ENCODE measurements at places on chromosomes 6 and 20.

GRCh38 chr6:9208966-9209365 lies 773.6 kb upstream of the SLC35B3 start:
- no peak for DNase-seq

DNA sequence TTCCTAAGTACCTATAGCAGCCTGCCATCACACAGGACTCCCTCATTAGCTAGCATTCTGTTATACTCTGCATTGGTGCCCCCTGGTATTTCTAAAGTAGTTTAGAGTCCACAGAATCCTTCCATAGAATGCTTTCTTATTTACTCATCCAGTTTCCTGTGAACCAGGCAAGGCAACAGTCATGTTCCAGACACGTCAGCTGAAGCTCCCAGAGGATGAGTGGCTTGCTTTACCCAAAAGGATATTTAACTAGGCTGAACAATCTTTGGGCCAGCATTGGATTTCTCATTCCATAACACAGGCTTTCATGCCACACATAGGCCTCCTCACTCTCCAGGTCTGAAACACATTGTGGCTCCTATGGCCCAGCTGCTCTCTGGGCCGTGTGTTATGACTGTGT lies 203.8 kb upstream of the MAP3K7 start:
- no peak for DNase-seq

DNA sequence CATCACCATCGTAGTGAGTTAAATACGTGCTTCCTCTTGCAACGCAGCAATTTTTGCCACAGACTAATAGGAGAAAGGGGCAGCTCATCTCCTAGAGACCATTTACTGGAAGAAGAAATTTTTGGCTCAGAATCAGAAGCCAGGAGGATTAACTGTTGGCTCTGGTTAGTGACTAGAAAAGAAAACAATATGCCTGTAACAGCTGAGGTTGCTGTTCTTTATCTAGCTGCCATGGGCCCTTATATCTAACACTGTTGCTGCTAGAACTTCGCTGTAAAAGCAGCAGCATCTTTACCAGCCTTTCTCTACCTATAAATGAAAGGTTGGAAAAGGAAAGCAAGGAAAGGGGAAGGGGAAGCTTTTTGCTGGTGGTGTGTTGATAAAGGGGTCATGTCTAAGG lies 65.9 kb downstream of the FAM135A start:
- no peak for DNase-seq

DNA sequence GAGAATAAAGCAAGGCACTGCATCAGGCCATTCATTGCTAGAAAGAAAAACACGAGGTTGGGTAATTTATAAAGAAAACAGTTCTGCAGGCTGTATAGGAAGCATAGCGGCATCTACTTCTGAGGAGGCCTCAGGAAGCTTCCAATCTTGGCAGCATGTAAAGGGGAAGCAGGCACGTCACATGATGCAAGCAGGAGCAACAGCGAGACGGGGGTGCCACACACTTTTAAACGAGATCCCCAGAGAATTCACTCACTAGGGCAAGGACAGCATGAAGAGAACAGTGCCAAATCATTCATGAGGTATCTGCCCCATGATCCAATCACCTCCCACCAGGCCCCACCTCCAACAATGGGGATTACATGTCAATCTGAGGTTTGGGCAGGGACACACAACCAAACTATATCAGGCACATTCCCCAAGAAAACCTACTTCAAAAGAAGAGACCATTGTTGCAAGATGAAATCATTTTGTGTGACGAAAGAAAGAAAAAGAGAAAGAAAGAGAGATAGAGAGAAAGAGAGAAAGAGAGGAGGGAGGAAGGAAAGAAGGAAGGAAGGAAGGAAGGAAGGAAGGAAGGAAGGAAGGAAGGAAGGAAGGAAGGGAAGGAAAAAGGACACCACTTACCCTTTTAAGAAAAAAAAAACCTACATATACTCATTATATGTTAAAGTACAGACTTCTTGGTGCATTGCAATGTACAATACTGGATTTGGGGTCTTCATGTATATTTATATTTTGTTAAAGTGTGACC lies 95.9 kb upstream of the PLEKHG1 start:
- no peak for DNase-seq

GRCh38 chr6:7390226-7390878 lies 744 bp downstream of the RIOK1 start:
- no peak for DNase-seq

DNA sequence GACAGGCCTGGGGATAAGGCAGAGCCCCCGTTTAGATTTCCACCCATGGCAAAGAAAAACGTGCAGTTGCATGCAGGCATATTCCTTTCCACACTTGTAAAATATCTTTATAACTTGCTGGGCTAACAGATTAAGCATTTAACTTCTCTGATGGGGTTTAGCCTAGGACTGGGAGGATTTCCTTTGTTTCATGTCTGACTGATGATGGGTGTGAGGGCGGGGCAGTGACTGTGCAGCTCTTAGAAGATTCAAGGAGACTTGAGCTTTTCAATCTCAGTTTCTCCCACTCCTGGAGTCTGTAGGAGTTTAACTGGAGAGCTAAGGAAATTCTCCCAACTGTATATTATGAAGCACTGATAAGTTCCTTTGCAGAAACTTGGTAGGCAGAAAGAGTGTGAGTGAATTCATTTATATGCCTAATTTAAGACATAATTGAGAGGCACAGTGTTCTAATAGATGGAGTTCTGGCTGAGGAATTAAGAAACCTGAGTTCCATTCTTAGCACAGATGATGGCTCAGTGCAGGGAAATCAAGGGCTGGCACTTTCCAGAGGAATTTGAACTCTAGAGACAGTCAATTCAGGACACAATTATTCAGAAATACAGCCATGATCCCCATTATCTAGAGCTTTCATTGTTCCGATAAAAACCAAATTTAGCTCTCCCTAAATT lies 214.6 kb upstream of the CNR1 start:
- DNase-seq = no peak

GRCh38 chr20:1660246-1660645 lies 2.7 kb upstream of the SIRPG start:
- no peak for DNase-seq

GRCh38 chr6:151652325-151652724 lies 155.2 kb upstream of the ESR1 start:
- DNase-seq = no peak

DNA sequence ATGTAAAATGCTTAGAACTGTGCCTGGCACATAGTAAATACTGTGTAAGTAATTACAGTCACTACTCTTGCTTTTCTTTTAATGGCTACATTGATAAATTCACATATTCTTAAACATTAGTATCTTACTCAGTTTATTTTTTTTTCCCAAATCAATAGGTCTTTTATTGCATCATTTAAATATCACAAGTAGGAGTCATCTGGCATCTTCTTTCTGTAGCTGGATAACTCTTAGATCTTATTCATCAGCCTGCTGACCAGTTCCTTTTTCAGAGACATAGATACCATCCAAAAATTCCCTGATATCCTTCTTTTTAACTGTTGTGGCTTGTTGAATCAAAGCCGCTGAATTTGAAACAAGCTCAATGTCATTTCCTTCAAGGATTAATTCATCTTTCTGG lies 20.0 kb upstream of the PHF3 start:
- no peak for DNase-seq

DNA sequence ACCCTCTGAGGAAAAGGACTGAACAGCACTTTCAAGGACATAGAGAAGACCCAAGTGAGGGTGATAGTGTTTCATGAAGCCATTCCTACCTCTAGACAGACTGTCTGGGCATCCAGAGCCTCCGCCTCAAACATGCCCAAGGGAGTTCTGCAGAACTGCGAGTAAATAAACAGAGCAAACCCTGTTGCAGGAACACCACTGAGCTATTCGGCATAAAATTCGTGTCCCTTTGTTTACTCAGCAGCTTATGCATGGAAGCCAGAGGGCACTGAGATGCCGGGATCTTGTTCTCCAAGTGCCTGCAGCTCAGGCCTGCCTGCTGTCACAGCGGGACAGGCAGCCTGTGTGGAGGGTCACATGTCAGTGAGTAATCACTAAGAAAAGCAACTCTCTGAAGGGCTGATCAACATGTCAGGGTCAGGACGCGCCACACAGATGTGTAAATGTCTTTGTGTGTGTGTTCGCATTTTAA lies 164.9 kb upstream of the HEY2 start:
- DNase-seq = no peak

GRCh38 chr20:39038495-39038894 lies 76.4 kb downstream of the DHX35 start:
- no peak for DNase-seq

DNA sequence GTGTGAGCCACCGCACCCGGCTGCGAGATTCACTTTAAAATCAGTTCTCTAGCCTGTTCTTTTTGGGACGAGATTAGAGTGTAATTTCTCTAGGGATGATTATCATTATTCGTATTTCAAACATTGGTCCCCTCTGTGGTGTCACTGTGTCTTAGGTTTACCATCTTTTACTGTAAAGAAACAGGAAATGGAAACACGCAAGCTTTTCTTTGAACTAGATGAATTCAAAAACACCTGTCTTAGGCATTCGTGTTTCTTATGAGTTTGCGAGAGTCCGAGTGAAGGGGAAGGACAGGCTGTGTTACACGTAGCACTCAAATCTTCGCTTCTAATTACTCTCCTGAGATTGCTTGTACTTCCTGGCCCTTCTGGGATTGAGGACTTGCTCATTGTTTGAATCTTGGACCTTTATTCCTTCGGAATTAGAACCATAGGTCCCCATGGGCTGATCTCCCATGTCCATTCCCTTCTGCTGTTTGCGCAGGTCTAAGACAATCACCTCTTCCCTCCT lies 61.6 kb downstream of the PHACTR2 start:
- DNase-seq = no peak

GRCh38 chr20:57380081-57380750 lies 11.0 kb upstream of the RBM38 start:
- DNase-seq = no peak

DNA sequence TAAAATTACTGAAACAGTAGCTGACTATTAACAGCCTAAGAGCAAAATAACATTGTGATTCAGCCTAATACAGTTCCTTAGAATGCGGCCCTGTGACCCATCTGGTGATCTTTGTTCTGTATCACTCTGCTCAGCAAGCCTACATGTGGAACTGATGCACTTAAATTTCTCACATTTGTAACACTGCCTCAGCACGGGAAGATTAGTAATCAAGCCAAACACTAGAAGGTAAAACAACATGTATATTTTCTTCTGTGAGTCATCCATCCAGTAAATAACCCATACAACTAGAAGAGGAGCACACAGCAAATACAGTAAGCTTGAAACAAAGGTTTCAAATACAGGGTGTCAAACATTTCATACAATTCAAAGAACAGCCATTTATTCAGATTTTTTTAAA lies 189.7 kb upstream of the NOX3 start:
- DNase-seq = no peak

DNA sequence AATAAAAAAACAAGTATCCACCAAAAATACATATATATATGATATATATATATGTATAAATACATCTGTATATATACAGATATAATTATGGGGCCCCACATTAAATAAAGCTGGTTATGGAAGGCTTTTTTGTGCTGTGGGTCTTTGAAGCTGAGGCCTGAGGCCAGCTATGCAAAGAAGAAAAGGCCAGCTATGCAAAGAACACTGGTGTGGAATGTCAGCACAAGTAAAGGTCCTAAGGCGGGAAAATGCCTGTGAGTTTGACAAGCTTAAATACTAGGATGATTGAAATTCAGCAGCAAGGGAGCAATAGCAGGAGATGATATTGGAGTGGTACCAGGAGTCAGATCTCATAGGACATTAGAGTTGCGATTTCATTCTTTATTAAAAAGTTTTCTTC lies 25.2 kb downstream of the ADGRF1 start:
- no peak for DNase-seq

DNA sequence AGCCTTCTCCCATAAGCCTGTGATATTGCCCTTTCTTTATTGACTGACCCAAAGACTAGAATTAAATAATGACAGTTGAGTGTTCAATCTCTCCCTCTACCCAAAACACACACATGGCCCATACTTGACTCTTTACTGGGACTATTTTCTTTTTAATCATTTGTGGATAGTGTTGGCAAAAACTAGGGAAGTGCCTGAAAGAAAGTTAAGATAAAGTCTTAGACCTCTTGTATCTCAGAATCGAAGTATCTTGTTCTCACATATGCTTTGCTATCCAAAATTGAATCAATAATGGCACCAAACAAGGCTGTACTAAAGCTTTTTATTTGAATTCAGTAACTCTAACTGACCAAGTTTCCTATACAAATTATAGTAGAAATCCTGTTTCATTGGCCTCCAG lies 19.0 kb downstream of the TMEM244 start:
- DNase-seq = no peak

GRCh38 chr6:170370416-170370815 lies 63.9 kb downstream of the FAM120B start:
- DNase-seq = no peak

DNA sequence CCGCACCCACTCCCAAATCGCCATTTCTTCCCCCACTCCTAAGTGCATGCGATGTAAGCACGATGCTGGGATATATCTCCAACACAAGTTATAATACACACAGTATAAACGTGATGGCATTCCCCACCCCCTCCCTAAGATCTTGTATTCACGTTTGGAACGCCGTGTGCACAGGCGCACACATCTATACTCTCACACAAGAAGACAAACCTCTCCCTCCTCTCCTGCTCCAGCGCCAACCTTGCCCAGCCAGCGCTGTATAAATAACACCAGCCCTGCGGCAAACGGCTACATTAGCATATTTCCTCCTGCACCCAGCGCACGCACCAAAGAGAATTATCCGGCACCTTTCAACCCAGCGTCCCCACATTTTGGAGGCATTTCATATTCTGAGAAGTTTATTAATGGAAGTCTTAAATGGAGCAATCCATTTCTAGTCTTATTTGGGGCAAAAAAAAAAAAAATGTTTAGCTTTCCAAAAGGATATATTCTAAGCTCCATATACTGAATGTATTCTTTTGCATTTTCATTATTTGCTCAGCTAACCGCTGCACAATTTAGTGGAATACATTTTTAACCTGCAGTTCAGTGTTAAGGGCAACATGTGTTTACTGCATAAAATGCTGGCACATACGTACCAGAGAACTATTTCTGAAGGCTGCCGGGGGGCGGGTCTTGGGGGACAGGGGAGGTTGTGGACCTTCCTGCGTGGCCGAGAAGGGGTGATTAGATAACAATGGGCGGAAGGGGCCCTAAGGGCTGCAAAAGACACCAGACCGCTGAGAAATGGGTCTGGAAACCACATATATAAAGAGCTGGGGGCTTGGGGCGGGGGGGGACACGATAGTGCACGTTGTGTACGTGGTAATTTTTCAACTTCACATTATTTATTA lies 1.1 kb upstream of the SLC22A23 start:
- DNase-seq = no peak

DNA sequence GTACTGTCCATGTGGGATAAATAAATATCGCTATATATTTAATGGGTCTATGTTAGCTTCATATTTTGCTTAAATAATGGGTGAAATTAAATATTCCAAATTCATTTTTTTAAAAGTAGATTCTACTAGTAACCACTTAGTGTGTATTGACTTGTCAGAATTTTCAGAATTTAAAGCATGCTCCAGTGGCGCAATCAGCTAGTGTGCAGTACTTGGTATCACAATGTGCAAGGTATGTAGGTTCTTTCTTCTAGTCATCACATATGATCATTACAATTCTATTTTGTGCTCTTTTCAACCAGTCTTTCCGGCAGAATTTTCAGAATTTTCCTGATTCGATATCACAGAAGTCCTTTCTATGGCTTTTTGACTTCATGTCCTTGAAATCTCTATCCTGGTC lies 32.6 kb downstream of the PDE7B start:
- no peak for DNase-seq

GRCh38 chr6:73690056-73690455 lies 5.9 kb upstream of the CD109 start:
- DNase-seq = no peak

Measured in activated CD8-positive, alpha-beta memory T cell treated with anti-CD3 and anti-CD28 coated beads for 1 hour (primary cell).